ENCODE measurements at places on chromosomes 11 and 22. TPM values are rescaled to one million over a fixed set of nuclear protein-coding genes. Genes with fewer than 3 reads are reported as not detected.

Gene HBG1
- 3.5 TPM for polyA plus RNA-seq

Gene MUC5B
- polyA plus RNA-seq, result 0.01 TPM

Gene CASP1
- 4.7 TPM for polyA plus RNA-seq

Gene PNPLA3
- 1.8 TPM for polyA plus RNA-seq

Gene IGSF22
- 1.7 TPM for polyA plus RNA-seq

Gene UCP2
- polyA plus RNA-seq, result 51.1 TPM

Gene TUBA8
- polyA plus RNA-seq, result 4.4 TPM

Gene WNT11
- 14.7 TPM for polyA plus RNA-seq

Gene TXNRD2
- 20.5 TPM for polyA plus RNA-seq
